ENCODE measurements at places on chromosomes 5 and 9.

GRCh38 chr9:127846443-127847177 is 7.8 kb downstream of the ENG start:
- no peak for DNase-seq

GRCh38 chr5:2653991-2654390 is 97.5 kb downstream of the IRX2 start:
- no peak for DNase-seq

- DNase-seq = no peak
Measured at GRCh38 chr9:127305206-127305837, 40.7 kb downstream of the GARNL3 start.

GRCh38 chr5:76449606-76450005 is 46.5 kb downstream of the IQGAP2 start:
- no peak for DNase-seq

- DNase-seq = no peak
Measured at GRCh38 chr9:118596374-118597015, 772.7 kb downstream of the BRINP1 start.

DNA sequence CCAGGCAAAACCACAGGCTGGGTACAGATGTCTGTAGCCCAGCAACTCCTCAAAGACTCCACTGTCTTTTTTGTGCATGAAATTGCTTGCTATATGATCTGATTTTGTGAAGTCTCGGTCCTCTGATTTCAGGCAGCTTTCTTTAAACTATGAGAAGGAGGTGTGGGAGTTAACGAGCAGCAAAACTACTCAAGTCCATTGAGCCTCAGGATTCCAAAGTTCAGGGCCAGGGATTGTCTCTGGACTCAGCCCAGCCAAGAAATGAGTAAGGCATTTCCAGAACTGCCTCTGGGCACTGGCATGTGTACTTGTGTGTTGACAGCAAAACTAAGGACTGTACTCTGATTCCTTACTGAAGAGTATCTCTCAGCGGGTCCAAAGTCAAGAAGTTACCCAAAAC is 53.4 kb upstream of the GLIS3 start:
- DNase-seq = no peak

DNA sequence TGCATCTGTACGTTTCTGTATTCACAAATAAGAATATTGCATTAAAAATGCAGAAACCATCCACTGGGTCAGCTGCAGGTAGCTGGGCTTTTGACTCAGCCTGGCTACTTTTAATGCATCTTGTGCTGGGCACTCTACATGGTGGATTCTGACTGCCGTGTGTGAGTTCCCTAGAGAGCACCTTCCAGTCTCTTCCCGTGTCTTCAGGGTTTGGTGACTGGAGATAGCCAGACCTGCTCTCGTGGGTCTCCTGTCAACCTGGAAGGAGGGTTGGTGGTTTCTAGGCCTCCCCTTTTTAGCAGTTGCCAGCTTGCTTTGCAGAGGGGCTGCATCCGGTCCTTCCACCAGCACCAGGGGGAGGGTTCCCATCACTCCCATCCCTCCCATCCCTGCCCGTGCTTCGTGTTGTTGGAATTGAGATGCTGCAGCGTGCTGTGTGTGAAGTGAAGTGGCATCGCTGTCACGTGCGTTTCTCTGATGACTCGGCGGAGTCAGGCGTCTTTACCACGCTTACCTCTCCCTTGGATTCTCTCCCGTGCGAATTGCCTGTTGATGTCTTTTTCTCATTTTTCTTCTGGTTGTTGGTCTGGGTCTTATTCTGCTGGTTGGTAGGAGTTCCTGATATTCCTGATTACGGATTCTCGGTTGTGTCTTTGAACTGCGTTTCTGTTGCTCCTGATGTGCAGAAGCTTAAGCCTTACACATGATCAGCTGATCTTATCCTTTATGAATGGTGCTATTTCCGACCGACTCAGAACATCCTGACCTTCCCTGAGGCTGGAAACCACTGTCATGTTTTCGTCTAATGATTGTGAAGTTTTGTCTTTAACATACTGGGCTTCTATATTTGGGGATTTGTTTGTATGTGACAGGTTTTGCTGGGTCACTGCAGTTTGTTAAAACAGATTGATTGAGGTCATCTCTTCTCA is 16.9 kb downstream of the FBXW5 start:
- DNase-seq = no peak

DNA sequence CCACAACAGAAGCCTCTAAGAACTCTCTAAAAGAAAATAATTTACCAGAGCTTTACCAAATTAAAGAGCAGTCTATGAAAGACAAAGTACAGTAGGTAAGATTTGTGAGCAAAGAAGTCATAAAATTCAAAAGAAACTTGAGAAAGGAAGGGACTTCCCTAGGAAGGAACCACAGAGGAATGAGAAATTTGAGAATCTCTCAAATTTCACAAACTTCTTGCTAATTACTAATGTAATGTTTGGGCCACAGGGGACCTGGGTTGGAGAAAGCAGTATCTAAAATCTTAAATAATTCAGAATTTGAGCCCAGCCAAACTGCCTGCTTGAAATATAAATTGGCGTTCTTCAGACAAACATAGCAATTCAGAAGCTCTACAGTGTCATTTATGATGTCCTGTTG is 225.0 kb upstream of the PRR16 start:
- no peak for DNase-seq

GRCh38 chr5:142846406-142846805 is 76.2 kb downstream of the ARHGAP26 start:
- no peak for DNase-seq

- DNase-seq = no peak
Measured at GRCh38 chr5:168697034-168697720, 118.0 kb upstream of the PANK3 start.

DNA sequence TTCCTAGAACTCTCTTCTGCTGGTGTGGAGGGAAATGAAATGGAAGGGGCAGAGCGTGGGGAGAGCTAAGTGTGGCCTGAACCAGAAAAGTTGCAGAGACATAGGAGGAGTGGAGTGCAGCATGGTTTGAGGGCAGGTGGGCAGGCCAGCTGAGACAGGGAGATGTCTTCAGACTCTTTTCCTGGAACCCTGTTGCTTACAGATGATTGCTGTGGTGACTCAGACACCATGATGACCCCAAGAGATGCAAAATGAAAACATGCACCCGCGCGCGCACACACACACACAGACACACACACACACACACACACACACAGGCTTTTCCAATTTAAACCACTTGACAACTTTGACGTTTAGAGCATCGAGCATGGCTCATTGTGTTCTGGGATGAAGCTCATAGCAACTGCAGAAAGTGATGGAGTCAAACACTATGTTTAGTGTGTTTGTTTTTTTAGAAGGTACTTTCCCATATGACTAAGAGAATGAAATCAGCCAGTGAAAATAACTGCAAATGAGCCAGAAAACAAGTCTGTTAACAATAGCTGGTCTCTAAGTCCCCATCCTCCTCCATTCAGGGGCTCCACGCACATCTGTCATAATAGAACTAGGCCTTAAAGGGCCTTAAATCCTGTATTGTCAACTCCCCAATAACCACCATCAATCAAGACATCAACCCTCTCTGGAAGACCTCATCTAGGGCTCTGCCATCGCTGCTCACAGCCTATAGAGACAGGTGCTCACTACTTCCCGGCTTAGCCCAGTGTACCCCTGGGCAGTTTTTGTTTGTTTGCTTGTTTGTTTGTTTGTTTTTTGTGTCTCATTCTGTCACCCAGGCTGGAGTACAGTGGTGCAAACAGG is 9.6 kb downstream of the TMOD1 start:
- DNase-seq = no peak

DNA sequence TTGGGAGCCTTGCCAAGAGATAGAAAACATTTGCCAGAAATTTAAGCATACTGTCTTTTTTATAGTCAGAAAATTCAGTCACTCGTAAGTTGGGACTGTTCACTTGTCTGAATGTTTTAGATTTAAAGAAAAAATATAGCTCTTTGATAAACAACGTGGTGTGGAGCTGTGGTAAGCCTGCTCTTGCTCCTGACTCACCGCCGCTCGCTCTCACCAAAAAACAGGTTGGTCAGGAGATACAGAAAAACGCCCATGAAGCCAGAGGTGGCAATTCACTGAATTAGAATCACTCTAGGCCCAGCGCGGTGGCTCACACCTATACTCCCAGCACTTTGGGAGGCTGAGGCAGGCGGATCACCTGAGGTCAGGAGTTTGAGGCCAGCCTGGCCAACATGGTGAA is 6.2 kb downstream of the LNPEP start:
- DNase-seq = no peak

DNA sequence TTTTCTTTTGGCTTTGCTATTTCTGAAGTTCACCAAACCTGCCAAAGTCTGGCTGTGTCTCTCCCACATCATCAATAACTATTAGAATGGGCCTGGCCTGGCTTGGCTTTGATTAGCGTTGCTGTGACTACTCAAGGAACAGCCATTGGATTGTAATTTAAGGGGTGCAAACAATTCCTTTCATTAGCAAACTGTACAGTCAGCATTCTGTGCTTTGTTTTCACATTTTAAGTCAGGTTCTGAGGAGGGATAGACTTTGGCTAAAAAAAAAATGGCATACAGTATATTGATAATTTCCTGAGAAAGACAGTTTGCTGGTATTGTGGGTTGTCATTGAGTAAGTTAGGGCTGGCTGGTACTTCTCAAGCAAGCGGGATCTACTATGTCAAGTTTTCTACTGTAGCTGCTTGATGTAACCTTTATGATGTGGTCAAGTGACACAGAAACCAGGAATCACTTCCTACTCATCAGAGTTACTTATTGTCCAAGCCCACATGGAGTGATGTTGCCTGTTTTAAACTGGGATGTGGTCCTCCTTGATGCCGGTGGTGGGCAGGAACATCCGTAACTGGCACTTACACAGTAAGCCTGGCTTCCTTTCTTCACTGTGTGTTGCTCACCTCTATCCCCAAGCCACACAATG is 161.4 kb downstream of the CD180 start:
- DNase-seq = peak; percentile 29

- no peak for DNase-seq
Measured at GRCh38 chr5:56506211-56506965, 273.3 kb upstream of the ANKRD55 start.

GRCh38 chr9:96031366-96031824 is 155.9 kb downstream of the ERCC6L2 start:
- DNase-seq = no peak
